ENCODE measurements at places on chromosomes 12 and 14.

- DNase-seq = no peak
Measured at GRCh38 chr12:93497456-93497855, 30.1 kb downstream of the MRPL42 start.

DNA sequence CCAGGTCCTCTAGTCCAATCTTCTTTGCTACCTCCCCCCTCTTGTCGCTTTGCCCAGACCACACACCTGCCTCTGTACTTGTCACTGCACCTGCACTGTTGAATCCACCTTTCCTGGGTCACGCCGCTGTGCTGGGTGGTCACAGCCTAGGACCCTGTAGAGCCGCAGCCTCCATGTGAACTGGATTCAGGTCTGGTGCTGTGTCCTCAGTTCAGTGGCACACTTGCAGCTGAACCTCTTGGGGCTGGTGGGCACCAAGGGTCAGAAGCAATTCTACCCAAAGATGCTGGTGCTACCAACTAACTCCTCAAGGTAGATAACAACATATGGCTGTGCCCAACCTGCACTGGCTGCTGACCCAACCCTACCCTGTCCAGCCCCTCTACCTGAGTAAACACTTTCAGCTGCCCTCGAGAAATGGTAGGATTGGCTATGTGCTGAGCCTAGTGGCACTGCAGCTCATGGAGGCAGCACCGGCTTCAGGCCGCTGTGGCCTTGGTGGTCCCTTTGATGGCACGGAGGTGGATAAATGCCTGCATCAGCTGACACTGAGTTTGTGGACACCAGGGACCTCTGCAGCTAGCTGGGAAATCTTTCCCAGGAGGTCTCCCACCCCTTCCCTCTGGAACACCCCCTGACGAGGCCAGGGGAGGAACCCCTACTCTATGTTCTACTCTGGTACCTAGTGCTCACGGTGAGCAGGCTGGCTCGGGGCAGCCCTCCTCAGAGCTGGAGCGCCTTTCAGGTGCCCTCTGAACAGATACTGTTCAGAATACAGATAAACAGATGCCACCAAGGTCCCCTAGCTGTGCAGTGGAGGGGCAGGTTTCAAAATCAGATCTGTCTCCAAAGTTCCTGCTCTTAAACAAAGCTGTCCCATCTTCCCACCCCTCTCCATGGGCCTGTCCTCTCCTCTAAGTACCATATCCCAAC, 14.3 kb downstream of the AGAP2 start:
- DNase-seq = no peak

DNA sequence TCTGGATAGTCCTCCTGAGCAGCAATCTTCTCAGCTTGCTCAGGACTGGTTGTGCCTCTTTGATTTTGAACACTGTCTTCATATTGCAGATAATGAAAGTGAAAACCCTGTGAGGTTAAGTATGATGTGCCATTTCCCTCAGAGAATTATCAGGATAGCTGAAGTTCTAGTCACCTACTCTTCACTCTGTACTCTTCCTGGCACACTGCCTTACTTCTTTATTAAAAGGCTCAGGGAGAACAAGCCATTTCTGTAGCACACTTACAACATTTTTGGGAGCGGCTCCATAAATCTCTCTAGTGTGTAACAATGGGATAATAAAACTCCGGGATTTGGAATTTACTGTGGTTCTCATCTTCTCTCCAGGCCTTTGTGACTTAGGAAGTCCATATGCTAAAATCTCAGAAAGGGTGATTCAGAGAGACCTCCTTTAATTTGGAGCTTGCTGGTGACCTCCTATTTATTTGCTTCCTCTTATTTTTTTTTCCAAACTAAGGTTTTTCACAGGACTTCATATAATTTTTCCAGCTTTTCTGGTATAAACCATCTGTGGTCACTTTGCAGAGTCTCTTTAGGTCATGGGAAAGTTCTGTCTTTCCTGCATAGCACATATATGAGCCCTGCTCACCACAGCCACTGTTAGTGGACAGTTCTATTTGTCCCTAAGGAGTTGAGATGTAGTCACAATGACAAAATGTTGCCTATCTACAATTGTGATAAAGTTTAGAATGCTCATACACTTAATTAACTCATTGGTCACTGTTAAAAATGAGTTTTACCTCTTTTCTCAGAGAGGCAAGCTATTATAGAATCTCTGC, 53.5 kb upstream of the LDHB start:
- no peak for DNase-seq

DNA sequence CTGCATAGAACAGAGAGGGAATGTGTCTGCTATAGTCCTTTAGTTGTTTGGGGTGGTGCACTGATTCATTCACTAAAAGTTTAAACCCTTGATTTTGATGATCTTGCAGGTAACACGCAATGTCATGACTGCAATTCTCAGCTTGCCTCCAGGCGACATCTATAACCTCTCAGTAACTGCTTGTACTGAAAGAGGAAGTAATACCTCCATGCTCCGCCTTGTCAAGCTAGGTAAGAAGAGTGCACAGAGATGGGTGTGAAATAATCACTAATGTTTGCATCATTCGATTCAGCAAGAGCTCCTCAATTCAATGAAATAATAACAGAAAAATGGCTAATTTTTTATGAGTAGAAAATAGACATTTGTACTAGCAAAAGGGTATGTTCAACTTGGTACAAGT, 203.7 kb downstream of the PTPRO start:
- no peak for DNase-seq

GRCh38 chr12:108457006-108457733, 57.9 kb upstream of the FICD start:
- DNase-seq = peak; percentile 39

DNA sequence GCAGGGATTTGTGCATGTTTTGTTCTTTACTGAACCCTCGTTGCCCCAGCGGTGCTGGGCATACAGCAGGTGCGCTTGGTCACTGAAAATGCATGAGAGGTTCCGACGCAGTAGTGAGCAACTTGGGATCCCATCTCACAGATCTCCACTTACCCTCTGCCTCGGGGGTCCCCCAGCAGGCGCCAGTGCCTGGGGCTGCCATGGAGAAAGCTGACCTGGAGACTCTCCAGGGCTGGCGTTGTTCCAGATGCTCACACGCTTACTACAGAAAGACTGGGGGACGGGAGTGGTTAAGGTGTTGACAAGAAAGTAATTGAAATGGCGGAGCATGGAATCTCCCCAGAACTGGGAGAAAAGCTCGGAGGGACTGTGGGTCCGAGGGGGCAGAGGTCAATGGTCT, 14.2 kb downstream of the GLT1D1 start:
- DNase-seq = no peak

- DNase-seq = no peak
Measured at GRCh38 chr14:37826869-37827268, 231.4 kb downstream of the TTC6 start.

GRCh38 chr14:81416194-81416952, 16.2 kb upstream of the STON2 start:
- no peak for DNase-seq

DNA sequence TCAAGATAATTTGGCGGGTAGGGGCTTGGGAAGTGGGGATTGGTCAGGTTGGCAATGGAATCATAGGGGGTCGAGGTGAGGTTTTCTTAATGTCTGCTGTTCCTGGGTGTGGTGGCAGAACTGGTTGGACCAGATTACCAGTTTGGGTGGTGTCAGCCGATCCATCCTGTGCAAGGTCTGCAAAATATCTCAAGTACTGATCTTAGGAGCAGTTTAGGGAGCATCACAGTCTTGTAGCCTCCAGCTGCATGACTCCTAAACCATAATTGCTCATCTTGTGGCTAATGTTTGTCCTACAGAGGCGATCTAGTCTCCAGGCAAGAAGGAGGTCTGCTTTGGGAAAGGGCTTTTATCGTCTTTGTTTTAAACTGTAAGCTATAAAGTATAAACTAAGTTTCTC, 868.4 kb downstream of the DIO2 start:
- DNase-seq = no peak

GRCh38 chr12:52211716-52212585, 20.1 kb upstream of the KRT80 start:
- no peak for DNase-seq

GRCh38 chr12:123163227-123163626, 12.3 kb upstream of the PITPNM2 start:
- no peak for DNase-seq

DNA sequence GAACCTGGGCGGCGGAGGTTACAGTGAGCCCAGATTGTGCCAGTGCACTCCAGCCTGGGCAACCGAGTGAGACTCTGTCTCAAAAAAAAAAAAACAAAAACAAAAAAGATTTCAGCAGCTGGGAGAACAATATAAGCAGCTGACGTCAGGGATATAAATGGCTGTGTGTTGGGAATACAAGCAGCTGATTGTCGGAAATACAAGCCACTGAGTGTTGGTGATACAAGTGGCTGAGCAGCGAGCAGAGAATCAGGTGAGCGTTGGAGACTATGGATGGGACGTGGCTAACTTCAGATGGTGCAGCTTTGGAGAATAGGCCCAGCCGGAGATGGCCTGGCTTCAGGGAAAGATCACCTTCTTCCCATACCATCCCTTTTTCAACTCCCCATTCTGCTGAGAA, 32.0 kb downstream of the PSEN1 start:
- no peak for DNase-seq

DNA sequence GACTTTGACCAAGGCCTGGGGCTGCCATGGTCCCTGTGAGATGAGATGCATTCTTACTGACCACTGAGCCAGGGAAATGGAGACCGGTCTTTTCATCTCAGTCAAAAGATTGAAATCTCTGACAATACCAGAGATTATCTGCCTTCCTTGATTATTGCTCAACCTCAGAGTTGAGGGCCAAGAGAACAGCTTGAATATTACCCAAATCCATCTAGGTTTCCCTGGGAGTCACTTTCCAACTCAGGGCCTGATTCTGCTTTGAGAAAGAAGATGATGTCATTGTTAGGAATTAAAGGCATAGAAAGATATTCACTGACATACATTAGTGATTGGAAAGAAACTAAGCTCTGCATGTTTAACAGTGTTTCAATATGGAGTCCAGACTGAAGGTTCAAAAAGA, 515.9 kb upstream of the TBX3 start:
- no peak for DNase-seq

DNA sequence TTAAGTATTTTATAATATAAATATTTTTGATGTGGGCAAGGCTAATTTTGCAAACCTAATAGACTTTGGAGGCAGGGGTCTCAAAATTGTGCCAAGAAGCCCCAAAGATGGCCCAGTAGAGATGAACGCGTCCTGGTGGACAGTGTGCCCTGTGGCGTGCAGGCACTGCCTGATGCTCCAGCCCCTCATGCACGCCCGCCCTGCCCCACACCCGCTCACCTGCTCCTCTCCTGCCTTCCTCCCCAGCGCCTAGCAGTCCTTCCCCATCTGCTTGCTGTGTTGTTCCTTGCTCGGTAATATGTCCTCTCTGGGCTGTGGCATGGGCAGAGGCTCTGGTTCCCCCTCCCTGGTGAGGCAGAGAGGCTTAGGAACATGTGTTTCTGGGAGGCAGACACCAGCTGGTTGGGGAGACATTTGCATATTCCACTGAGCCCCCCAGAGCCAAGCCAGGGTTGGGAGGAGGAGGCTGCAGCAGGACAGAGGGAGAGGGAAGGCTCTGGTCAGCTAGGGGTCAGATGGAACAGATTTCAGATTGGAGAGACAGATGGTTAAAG, 46.8 kb upstream of the GPATCH2L start:
- DNase-seq = no peak

GRCh38 chr12:51593539-51593938, 2.5 kb downstream of the SCN8A start:
- DNase-seq = no peak

- no peak for DNase-seq
Measured at GRCh38 chr14:61344437-61345150, 23.2 kb downstream of the PRKCH start.

GRCh38 chr12:46177837-46178608, 90.8 kb downstream of the SLC38A1 start:
- no peak for DNase-seq

- DNase-seq = no peak
Measured at GRCh38 chr12:121145221-121145620, 12.5 kb downstream of the P2RX7 start.

DNA sequence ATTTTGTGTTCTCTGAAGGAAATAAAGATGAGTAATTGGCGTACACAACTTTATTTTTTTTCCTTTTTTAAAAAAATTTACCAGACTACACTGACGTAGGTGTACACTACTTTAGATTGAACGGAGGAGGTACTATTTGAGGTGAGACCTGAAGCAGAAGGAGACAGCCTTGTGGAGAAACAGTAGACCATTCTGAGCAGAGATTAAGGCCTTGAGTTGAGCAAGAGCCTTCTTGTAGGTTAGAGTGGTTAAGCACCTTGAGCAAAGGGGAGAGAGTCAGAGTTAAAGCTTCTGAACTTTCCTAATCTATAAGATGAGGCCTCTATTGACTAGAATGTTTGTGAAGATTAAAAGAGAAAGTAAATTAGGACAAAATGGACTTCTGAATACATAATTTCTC, 2.5 kb downstream of the LEMD3 start:
- no peak for DNase-seq

DNA sequence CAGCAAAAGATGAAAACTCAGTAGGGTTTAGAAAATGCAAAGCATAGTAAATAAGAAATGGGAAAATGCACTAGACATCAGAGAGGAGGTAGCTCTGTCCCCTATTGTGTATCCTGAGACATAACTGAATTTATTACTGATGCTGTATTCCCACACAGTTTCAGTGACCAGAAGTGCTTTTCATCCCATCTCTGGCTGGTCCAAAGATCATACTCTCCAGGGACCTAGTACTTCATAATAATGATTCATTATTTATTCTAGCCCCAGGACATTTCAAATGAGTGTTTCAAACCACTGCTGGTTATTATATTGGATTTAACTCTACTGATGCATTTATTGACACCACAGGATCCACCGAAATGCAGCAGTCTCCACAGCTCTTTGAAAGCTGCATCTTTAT, 163.3 kb downstream of the PAWR start:
- no peak for DNase-seq

GRCh38 chr12:29320295-29321085, 60.5 kb downstream of the ERGIC2 start:
- no peak for DNase-seq

DNA sequence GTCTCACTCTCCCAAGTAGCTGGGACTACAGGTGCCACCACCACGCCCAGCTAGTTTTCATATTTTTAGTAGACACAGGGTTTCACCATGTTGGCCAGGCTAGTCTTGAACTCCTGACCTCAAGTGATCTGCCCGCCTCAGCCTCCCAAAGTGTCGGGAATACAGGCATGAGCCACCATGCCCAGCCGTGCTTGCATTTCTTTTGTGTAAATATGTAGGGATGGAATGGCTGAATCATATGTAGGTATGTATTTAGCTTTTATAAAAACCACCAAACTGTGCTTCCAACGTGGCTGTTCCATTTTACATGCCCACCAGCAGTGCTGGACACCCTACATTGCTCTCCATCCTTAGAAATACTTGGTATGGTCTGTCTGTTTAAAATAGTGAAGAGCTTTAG, 32.8 kb upstream of the CLMN start:
- no peak for DNase-seq

DNA sequence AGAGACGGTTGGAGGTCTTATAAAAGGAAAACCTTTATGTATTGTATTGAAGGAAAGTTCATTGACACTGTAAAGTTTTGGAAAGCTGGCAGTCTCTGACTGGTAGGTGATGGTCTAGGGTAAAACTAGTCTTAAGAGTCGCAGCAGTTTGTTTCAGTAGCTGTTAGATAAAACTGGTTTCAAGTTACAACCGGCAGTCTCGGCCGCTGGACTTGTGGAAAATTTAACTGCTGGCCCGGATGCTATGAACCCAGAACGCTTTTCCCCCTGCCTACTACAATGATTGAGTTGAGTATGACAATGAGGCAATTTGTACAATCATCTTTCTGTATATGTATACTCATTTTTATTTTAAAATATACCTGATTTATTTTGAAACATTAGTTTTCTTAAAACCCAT, 1426.9 kb downstream of the AACS start:
- no peak for DNase-seq

All from NCI-H774 (cell line).